ENCODE measurements at places on chromosomes 2 and 18. TPM values are rescaled to one million over a fixed set of nuclear protein-coding genes. Genes with fewer than 3 reads are reported as not detected.
A peak's percentile ranks its signal among the peaks of the same experiment; 100 is the strongest.

FAM124B gene
- total RNA-seq: not detected

CDH20 gene
- total RNA-seq: not detected

MBOAT2 gene
- total RNA-seq: 101 TPM

POTEI gene
- total RNA-seq: not detected

MYL1 gene
- total RNA-seq: not detected

MALL gene
- 0.68 TPM for total RNA-seq

DNA sequence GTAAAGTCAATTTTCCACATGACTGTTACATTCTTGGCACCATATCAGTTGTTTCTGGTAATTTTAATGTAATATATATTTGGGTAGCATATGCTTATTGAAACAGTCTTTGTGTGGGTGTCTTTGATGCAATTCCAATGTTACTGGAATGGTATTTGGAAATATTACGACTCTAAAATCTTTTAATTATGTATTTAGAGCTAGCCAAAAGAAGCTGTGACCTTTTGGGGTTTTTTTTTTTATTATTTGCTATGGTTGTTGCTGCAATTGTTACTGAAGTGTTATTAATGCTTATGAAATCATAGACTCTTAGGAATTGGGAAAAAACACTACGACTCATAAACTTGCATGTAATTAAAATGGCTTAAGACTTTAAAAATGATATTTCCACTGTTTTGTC, 95.9 kb downstream of the AOX1 start:
- no peak for DNase-seq
- H3K36me3 ChIP-seq: no peaks in the 10 kb centered on the region
- peaks cover 18% of the 10 kb centered on the region for H3K27me3 ChIP-seq
- H3K4me1 ChIP-seq: peaks cover 9% of the 10 kb centered on the region
- no peak overlapping the region for H3K27ac ChIP-seq

DNA sequence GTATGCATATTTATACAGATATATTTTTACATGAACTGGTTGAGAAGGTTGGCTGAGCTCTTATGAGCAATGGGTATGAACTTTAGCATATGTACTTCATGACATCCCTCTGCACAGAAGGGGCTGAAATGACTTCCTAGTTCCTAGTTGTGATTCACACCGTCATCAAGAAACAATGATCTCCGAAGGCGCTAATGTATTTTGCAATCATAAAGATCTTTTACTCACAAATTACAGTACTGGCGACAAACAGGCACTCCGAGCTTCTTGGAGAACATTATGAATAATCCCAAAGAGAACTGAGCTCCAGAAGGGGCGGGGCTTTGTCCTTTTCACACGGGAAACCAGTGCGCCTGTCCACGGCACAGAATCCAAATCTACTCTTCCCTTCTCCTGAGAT, 18.1 kb downstream of the BCL2 start:
- no peak overlapping the region for H3K27ac ChIP-seq
- H3K4me1 ChIP-seq: peaks cover 27% of the 10 kb centered on the region
- no peaks in the 10 kb centered on the region for H3K27me3 ChIP-seq
- no peak for DNase-seq
- H3K36me3 ChIP-seq: no peaks in the 10 kb centered on the region

GRCh38 chr2:129678751-129679150, 300.7 kb upstream of the RAB6C start:
- H3K27ac ChIP-seq: no peak overlapping the region
- H3K4me1 ChIP-seq: no peaks in the 10 kb centered on the region
- no peaks in the 10 kb centered on the region for H3K27me3 ChIP-seq
- no peaks in the 10 kb centered on the region for H3K36me3 ChIP-seq
- H3K4me3 ChIP-seq: no peak overlapping the region

GRCh38 chr2:168912466-168912865, 11.4 kb downstream of the G6PC2 start:
- H3K36me3 ChIP-seq: no peaks in the 10 kb centered on the region
- H3K27ac ChIP-seq: no peak overlapping the region
- no peak for DNase-seq
- H3K27me3 ChIP-seq: peaks cover 41% of the 10 kb centered on the region
- H3K4me3 ChIP-seq: peak overlapping the region; percentile 67
- H3K4me1 ChIP-seq: peaks cover 18% of the 10 kb centered on the region

DNA sequence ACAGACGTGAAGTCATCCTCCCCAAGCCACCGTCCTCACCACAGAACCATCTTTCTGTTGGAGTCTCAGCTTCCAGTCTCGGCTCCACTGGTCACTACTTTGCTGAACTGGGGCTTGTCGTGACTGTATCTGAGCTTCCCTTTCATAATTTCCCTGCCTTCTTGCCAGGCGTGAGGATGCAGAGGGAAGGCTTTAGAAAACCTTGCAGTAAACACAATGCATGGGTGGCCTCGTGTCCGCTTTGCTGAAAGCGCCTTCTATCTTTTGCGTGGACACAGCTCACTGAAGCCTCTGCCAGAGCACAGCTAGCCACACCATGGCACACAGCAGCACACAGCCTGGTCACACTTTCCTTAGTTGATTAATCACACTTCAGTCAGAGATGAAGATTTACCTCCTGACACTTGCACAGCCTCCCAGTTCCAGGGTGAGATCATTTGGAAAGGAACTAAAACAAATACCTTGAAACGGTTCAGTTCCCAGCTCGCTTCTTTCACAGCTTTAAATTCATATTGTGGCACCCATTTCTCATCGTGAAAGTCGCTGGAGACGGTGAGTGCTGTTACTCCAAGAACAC, 2.8 kb upstream of the GPR45 start:
- no peak for DNase-seq
- no peak overlapping the region for H3K4me3 ChIP-seq
- no peaks in the 10 kb centered on the region for H3K36me3 ChIP-seq

GRCh38 chr2:62150597-62151305, 45.2 kb upstream of the B3GNT2 start:
- DNase-seq: no peak
- no peak overlapping the region for H3K4me3 ChIP-seq
- H3K27me3 ChIP-seq: no peaks in the 10 kb centered on the region
- H3K27ac ChIP-seq: no peak overlapping the region
- peaks cover 4% of the 10 kb centered on the region for H3K36me3 ChIP-seq

GRCh38 chr2:206696910-206697309, 21.3 kb downstream of the DYTN start:
- H3K27me3 ChIP-seq: peaks cover 49% of the 10 kb centered on the region
- no peak for DNase-seq
- no peaks in the 10 kb centered on the region for H3K36me3 ChIP-seq
- H3K4me1 ChIP-seq: no peaks in the 10 kb centered on the region

GRCh38 chr2:133411101-133411500, 157.2 kb downstream of the NCKAP5 start:
- H3K36me3 ChIP-seq: no peaks in the 10 kb centered on the region
- no peak overlapping the region for H3K4me3 ChIP-seq
- H3K27me3 ChIP-seq: no peaks in the 10 kb centered on the region
- no peak for DNase-seq
- no peak overlapping the region for H3K27ac ChIP-seq

DNA sequence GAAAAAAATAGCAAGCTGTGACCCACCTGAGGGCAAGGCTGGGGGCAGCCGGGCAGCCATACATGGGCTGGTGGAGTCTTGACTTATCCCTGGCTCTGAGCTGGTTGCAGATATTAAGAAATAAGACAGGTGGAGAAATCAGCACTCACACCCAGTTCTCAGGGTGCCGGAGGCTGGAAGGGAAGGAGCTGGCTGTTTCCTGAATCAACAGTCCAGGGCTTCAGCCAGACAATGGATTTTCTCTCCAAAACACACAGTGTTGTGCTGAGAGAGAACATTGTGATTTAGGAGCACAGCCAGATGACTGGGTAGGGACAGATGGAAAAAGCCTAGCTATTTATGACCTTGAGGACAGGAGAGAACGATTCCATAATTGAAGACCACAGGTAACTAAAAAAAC, 208.8 kb downstream of the LDLRAD4 start:
- H3K4me3 ChIP-seq: no peak overlapping the region
- no peak for DNase-seq
- peaks cover 3% of the 10 kb centered on the region for H3K4me1 ChIP-seq
- H3K27me3 ChIP-seq: peaks cover 2% of the 10 kb centered on the region
- no peaks in the 10 kb centered on the region for H3K36me3 ChIP-seq

GRCh38 chr2:3317871-3318590, 59.6 kb downstream of the EIPR1 start:
- no peak for DNase-seq
- no peak overlapping the region for H3K27ac ChIP-seq
- no peak overlapping the region for H3K4me3 ChIP-seq
- no peaks in the 10 kb centered on the region for H3K4me1 ChIP-seq
- H3K36me3 ChIP-seq: no peaks in the 10 kb centered on the region

DNA sequence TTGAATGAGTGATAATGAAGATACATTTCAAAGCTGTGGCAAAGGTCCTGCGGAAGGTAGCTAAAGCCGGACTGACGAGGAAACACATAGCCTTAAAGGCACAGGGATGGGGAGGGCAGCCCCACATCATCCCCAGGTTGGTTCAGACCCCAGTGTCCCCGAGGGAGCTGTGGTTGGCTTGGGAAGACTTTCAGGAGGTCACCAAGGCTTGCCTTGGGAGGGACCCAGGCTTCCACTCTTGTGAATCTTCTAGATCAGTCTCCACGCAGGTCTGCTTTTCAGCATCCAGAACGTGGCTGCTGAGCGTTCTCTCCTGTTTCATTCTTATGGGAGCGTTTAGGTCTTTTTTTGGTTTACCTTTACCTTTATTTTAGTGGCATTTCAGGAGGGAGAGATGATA, 16.8 kb downstream of the KIF1A start:
- H3K36me3 ChIP-seq: no peaks in the 10 kb centered on the region
- no peak for DNase-seq
- peaks cover 49% of the 10 kb centered on the region for H3K27me3 ChIP-seq
- H3K4me1 ChIP-seq: no peaks in the 10 kb centered on the region

GRCh38 chr2:173091910-173092309, 16.3 kb downstream of the MAP3K20 start:
- H3K27ac ChIP-seq: peak overlapping the region; percentile 28
- H3K4me3 ChIP-seq: no peak overlapping the region
- peaks cover 32% of the 10 kb centered on the region for H3K4me1 ChIP-seq
- no peak for DNase-seq

GRCh38 chr2:174617718-174618117, 20.1 kb upstream of the WIPF1 start:
- DNase-seq: no peak
- H3K27ac ChIP-seq: peak overlapping the region; percentile 72
- H3K27me3 ChIP-seq: no peaks in the 10 kb centered on the region
